Stimulated activated CD8-positive, alpha-beta memory T cell treated with anti-CD3 and anti-CD28 coated beads, Interleukin-15, amount 100 ng/mL, for 24 hours (primary cell): ENCODE measurements at places on chromosomes 4 and X.

DNA sequence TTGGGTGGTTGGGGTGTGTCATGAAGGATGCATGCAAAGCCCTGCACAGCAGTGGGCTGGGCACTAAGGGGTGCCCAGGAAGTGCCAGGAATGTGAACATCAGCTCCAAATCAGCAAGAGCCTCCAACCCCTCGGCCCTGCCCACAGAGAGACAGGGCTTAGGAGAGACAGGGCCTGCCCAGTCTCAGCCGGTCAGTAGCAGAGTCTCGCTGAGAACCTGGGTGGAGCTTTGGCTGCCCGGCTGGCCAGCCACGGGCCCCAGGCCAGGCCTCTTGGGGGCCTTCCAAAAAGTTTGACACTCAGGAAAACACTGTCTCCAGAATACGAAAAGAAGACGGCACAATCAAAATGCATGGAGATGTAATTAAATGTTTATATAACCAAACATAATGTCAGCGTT is 4.3 kb upstream of the MXD4 start:
- DNase-seq, result no peak

- DNase-seq, result no peak
Measured at GRCh38 chrX:37873220-37873619, 25.8 kb upstream of the DYNLT3 start.

DNA sequence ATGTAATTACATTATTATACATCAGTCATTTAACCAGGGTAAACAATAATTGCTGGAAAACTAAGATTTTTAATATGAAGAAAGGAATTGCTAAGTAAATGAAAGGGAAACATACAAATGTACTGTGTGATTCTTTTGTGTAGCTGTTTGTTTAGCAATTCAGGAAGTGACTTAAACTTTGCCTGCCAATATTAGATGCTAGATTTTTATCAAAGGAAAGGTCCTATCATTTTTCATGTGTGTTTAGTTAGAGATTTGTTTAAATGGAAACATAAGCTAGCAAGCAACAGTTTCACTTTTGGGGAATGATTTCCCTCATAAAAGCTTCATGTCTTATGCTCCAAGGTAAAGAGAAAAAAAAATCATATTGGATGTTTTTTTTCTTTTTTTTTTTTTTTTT is 95.1 kb upstream of the LIMCH1 start:
- DNase-seq, result no peak

DNA sequence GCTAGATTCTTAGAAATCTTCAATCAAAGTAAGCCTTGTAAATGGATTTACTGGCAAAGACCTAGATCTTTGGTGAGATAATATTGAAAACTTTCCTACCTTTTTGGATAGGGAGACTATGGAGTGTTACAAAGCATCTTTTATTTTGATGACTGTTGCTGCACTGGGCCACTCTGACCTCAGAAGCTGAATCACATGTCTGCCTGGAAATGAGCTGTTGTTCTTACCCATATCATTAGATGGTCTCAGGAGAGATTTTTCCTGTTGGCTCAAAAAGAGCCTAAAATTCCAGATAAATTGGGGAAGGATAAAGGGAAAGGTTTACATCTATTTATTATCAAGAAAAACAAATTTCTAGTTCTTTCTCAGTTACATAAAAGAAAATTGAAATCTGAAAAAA is 127.5 kb upstream of the BMP3 start:
- no peak for DNase-seq

- DNase-seq, result no peak
Measured at GRCh38 chrX:3177851-3178250, 136.6 kb downstream of the ARSF start.

GRCh38 chr4:30722359-30723200 is 2.4 kb downstream of the PCDH7 start:
- DNase-seq, result no peak
